ENCODE measurements at places on chromosomes 6 and 20.

- DNase-seq: no peak
Measured at GRCh38 chr6:136546331-136546730, 3.9 kb downstream of the MAP7 start.

- DNase-seq: no peak
Measured at GRCh38 chr6:37054171-37054570, 48.7 kb downstream of the FGD2 start.

GRCh38 chr6:142406131-142406530 is 104.3 kb downstream of the ADGRG6 start:
- no peak for DNase-seq

DNA sequence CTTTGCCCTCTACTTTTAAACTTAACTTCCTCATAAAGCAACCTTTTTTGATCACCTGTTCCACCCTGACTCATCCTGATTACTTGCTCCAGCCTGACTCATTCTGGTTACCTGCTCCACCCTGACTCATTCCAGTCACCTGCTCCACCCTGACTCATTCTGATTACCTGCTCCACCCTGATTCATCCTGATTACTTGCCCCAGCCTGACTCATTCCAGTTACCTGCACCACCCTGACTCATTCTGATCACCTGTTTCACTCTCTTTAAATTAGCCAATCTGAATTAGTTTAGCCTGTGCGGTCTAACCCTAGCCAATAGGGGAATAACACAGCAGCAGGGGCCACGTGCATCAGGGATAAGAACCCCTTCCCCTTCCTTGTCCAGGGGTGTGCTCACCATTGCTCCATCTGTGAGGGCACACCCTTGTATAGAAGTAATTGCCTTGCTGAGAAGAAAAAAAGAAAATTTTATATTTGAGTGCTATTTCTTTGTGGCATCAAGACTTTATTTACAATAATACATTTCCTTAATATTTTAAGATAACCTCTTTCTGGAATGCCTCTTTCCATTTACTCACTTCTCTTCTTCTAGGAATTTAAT is 17.9 kb downstream of the HLA-G start:
- DNase-seq: no peak

DNA sequence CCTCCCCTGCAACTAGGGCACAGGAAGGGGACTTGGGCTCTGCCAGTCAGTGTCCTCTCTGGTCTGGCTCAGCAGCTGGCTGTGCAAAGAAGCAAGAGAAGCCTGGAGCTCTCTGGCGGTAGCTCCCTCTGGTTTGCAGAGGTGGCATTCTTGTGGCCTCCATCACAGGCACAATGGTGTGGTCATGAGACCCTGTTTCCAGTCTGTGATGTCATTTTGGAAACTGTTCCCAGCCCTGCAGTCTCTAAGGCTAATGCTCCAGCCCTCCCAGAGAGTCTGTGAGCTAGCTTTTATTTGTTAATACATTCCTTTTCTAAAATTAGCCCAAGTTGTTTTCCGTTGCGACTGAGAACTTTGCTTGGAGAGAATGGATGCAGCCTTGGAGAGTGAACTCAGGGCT is 69.5 kb upstream of the FOXQ1 start:
- DNase-seq: no peak

DNA sequence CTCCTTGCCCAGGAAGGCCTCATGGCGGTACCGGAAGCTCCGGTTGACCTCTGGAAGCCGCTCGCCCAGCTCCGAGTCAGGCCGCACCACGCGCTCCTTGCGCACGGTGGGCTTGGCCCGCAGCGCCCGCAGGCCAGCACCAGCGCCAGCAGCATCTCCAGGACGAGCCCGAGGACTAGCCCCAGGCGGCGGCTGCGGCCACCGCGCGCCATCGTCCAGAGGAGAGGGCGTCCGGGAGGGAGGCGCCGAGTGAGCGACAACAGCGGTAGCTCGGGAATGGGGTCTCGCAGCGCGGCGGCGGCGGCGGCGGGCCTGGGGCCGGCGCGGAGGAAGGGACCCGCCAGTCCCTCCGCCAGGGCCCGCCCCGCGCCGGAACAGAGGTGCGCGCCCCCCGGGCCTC is 27.6 kb upstream of the CGA start:
- DNase-seq: no peak

DNA sequence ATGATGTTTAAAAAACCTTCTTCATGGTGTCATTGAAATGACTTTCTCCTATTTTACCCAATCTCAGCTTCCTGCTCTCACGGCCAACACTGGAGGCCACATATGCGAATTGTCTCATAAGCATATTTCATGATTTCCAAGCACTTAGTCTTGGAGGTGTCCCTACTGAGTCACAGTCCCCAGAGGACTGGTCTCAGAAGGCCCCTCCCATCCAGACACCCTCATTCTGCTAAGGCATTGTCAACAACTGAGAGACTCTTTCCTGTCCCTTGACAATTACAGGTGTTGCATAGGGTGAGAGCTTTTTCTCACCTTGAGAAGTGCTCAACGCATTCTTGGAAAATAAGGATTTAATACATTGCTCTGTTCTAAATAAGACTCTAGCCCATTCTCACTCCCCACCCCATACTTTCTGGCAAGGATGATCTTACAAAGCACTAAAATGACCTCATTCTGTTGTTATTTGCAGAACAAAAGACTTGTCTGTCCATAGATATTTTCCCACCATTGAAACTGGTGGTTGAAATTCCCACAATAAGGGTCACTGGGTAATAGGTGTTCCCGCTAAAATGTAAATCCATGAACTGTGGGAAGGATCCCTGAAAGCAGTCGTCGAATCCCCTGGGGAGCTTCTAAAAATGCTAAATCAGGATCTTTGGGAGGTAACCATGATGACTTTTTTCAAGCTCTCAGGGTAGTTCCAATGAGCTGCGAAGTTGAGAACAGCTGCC is 32.3 kb upstream of the SLC22A23 start:
- DNase-seq: no peak

GRCh38 chr6:22656706-22657351 is 87.5 kb downstream of the HDGFL1 start:
- no peak for DNase-seq

- no peak for DNase-seq
Measured at GRCh38 chr6:157714153-157714490, 108.9 kb upstream of the SNX9 start.

GRCh38 chr6:166490671-166491500 is 95.6 kb downstream of the RAMACL start:
- DNase-seq: peak; percentile 82

GRCh38 chr20:1800180-1800579 is 95.0 kb upstream of the SIRPA start:
- DNase-seq: no peak

DNA sequence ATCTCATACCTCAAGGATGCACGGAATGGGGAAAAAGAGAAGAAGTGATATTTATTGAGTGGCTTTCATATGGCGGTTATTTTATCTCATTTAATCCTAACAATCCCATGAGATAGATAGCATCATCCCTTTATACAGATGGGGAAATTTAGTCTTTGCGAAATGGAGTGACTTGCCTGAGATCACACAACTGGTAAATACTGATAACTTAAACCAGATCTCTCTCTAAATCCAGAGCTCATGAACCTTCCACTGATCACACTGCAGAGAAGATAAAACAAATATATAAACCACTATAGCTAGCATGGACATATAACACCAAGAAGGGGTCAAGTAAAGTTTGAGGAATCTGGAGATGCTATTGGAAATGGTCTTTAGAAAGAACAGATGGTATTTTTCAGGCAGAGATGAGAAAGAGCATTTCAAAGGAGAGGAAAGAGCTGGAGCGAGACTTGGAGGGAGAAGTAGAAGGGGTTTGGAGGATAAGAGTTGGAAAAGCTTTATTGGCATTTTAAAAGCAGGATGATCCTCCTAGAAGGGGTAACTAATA is 139.8 kb upstream of the TNFAIP3 start:
- DNase-seq: no peak

GRCh38 chr6:116096979-116097816 is 3.5 kb upstream of the NT5DC1 start:
- DNase-seq: no peak

GRCh38 chr6:17865243-17865642 is 122.2 kb downstream of the KIF13A start:
- DNase-seq: peak; percentile 74

- no peak for DNase-seq
Measured at GRCh38 chr6:63897459-63897858, 261.9 kb downstream of the PHF3 start.

DNA sequence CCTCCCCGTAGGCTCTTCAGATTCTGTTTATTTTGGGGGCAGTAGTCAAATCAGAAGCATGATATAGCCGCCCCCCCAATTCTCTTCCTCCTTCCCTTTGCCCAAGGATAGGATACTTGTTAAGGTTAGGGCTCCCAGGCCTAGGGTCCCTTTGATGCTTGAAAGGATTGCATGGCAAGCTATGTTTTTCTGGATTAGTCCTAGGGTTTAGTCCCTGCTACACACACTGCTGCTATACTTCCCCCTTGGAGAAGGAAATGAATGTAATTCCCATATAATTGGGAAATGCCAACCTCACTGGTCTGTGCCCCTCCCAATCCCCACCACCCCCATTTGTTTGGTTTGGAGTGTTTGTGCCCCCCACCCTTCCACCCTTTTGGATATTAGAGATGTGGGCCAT is 62.8 kb downstream of the ZFAND3 start:
- no peak for DNase-seq

GRCh38 chr6:3139090-3139903 is 18.0 kb downstream of the TUBB2A start:
- DNase-seq: peak; percentile 79

DNA sequence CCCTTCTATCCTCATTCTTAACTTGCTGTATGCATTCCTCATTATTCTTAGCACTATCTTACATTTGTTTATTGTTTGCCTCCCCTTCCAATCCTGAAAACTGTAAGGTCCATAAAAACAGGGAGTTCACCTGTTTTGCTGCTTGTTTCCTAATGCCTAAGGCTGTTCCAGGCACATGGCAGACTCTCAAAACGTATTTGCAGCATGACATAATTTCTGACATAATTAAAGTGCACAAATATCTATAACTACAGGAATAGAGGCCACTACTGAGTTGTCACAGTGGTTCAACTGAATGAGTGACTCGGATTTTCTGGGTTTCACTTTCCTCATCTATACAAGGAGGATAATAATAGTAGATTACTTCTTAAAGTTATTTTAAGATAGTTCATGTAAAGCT is 83.0 kb downstream of the HFE start:
- DNase-seq: no peak

GRCh38 chr20:57335392-57335791 is 5.8 kb downstream of the SPO11 start:
- DNase-seq: no peak

DNA sequence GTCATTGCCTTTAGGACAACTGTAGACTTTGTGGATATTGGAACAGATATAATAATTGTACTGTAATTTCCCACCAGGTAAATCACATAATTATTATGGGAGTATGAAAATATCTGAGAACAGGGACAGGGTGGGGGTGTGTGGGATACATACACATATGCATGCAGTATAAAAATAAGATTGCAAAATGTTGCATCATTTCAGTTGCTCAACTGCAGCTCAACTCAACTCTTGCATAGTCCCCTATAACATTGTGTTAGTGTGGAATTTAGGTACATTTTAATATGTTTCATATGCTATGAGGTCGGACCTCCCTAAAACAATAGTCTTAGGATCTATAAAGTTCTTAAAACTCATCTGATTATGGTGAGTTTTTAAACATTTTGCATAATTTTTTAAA is 275.0 kb upstream of the FLRT3 start:
- DNase-seq: no peak

DNA sequence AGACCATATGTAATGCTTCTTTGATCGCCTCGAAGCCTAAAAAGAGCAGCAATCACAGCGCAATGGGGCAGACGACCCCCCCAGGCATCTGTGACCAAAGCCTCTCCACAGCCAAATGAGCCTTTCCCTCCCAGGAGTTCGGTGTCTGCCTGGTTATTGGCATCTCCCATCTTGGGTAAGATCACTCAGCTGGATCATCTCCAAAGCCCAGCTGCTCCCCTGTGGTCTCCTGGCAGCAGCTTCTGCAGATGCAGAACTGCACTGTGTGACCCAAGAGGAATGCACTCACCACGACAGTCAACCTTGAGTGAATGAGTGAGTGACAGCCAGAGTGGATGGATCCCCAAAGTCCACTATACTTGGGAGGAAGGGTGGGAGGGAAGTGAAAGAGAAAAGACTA is 44.8 kb upstream of the IYD start:
- no peak for DNase-seq

GRCh38 chr6:9272671-9273070 is 837.3 kb upstream of the SLC35B3 start:
- no peak for DNase-seq

DNA sequence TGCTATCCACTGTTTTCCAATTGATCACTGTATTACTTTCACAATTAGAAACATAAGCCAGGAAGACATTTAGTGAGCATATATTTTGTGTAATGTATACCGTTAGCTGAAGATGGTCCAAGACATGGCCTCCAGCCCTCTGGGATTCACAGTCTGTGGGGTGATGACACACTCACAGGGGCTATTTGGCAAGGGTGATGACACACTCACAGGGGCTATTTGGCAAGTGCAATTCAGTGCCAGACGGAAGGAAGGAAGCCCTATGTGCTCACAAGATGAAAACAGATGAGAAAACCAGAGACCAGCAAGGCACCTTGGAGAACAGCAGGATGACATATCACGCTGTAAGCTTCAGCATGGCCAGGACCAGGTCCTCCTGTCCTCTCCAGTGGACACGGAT is 183.7 kb downstream of the MBOAT1 start:
- no peak for DNase-seq

DNA sequence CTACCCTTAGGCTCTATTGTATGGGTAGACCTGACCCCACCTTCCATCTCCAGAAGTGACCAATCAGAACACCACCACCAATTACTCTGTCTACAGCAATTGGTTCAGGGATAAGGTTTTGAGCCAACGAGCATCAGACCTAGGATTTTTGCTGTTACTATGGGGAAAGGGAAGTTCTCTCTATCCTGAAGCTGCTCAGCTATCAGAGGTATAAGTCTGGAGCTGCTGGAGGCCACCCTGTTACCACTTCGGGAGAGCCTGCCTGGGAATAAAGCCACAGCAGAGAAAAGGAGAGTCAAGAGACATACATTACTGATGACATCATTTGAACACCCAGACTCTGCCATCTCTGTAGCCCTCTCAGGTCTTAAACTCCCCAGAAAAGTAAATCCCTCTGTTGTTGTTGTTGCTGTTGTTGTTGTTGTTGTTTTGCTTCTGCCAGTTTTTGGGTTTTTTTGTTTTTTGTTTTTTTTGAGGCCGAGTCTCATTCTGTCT is 94.5 kb downstream of the PREX1 start:
- no peak for DNase-seq

- no peak for DNase-seq
Measured at GRCh38 chr6:139699911-139700310, 325.5 kb upstream of the CITED2 start.

GRCh38 chr20:37308086-37309050 is 18.9 kb downstream of the MANBAL start:
- no peak for DNase-seq

DNA sequence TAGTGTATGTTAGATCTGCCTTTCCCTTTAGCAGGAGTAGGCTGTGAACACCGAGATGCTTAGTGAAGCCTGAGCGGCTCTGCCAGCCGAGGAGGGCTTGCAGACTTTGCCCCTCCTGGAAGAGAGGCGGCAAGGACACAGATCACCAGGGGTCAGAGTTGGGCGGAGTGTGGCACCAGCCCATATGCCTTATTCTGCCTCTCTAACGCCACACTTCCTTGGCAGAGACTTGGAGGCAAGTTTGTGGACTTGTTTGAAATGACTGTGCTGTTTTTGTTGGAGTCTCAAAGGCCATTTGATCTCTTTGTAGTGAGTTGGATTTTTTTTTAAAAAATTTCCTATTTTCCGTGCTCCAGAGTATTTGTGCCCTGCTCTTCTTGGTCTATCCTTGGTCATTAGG is 44.5 kb upstream of the CLDN20 start:
- no peak for DNase-seq

Data from NCI-H1105 (cell line).